ENCODE measurements at places on chromosomes 1 and 21.
A peak's percentile ranks its signal among the peaks of the same experiment; 100 is the strongest.

DNA sequence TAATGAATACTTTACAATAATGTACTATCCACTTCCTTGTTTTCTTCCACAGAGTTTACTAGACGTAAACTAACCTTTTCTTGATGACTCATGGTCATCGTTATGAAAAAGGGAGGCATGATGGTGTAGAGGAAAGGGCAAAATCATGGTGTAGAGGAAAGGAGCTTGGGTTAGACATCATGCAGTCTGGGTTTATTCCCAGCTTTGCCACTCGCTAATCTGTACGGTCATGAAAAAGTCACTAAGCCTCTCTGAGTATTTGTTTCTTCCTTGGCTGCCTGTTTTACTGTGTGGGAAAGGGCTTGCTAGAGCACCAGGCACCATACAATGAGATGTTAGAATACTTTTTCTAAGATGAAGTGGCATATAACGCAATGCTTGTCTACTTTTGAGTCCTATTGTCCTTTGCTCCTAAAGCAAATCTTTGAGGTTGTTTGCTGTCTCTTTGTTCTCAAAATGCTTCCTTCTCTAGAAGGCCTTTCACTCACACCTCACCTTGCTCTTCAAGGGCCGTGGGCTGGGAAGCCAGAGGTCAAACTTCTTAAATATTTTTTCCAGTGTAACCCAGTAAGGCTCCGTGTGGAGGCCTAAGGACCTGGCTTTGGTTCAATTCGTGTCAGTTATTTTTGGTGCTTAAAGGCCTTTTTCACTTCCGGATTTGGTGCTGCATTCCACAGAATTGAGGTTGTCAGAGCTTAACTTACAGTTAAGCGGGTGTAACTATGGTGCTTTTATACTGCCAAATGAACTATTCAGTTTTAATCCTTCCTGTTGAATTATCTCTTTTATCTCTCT is 9.9 kb upstream of the ETV3 start:
- no peak for DNase-seq

- DNase-seq, result no peak
Observed at GRCh38 chr1:15064217-15064929, 89.2 kb upstream of the TMEM51 start.

GRCh38 chr1:4734791-4735190 is 80.4 kb downstream of the AJAP1 start:
- DNase-seq, result no peak

DNA sequence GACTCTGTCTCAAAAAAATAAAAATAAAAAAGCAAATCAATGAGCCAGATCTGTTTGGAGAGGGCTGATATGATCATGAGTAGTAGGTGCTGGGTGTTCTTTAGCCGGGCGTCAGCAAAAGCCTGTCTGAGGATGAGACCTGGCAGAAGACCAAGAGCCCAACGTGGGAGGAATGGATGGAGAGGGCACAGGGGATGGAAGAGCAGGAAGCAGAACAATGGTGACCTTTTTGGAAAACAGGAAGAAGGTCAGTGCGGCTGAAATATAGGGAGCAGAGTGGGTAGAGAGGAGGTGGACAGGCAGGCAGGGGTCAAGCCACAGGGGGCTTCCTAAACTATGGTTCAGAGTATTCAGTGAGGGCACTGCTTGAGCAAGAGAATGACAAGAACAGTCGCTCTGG is 30.9 kb downstream of the VWA5B1 start:
- no peak for DNase-seq

- DNase-seq, result peak; percentile 95
Observed at GRCh38 chr1:229027622-229028182, 243.2 kb upstream of the RAB4A start.

- DNase-seq, result no peak
Observed at GRCh38 chr1:171860696-171861095, 19.4 kb downstream of the DNM3 start.

- no peak for DNase-seq
Observed at GRCh38 chr21:32426066-32426465, 13.6 kb downstream of the EVA1C start.

All from NCI-H524 (cell line).